Amniotic stem cell (primary cell): ENCODE measurements at places on chromosomes 7 and 10.

DNA sequence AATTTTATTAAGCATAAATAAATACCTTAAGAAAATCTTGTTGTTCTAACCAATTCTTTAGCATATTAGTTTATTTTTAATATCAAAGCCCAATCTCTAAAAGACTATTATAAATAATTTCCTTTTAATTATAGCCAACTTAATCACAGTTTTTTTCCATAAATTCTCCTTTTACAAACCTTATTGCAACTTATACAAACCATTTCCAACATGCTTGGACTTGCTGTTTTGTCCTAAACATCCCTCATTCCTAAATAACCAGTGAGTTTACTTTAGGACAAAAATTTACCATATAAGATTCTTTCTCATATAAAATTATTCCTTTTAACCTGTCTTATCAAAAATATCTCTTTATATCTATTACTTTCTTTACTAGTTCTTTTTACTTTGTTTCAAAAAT, 25.2 kb upstream of the LSM8 start:
- DNase-seq = no peak

GRCh38 chr7:42475082-42475481, 238.1 kb upstream of the GLI3 start:
- no peak for DNase-seq

DNA sequence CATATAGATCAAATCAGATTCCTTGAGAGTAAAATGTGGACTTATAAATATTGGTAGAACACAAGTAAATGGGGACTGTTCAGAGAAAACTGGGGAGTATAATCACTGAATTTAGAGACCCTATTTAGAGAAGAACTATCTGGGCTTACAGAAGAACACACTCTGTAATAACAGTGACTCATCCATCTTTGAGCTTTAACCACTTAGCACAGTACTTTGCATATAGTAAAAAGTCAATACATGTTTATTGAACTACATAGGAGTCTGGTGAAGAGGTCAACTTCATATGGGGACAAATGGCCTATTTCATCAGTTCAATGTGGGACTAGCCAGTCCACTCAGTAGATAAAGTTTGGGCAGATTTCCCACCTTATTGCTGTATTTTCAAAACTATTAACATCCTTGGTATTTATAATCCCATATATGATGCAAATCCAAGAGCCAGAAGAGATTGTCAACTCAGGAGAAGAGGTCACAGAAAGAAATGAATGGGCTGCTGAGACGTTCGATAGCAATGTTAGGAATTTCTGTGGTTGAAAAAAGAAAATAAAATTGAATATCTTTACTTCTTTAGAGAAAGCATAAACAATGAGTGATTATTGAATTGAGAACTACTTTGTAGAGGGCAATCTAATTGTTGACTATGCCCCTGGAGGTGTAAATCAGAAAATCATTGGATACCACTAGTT, 119.3 kb upstream of the CACNA2D1 start:
- DNase-seq = peak; percentile 10

GRCh38 chr7:132836746-132837145, 245.1 kb downstream of the CHCHD3 start:
- DNase-seq = no peak

GRCh38 chr7:73477376-73477775, 43.8 kb downstream of the FZD9 start:
- DNase-seq = no peak

DNA sequence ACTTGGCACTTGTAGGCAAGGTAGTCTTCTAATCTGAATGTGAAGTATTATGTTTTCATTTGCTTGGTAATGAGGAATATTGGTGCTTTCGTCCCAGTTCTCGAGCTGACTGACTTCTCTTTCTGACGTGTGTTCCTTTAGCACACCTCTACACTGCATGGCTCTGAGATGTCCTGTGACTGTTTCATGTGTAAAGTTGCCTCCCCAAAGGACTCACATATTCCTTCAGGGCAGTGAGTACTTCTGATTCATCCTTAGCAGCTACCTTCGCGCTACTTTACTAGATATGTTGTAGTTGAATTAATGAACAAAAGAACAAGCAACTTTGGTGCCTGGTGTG, 113.7 kb downstream of the EGFR start:
- DNase-seq = no peak

DNA sequence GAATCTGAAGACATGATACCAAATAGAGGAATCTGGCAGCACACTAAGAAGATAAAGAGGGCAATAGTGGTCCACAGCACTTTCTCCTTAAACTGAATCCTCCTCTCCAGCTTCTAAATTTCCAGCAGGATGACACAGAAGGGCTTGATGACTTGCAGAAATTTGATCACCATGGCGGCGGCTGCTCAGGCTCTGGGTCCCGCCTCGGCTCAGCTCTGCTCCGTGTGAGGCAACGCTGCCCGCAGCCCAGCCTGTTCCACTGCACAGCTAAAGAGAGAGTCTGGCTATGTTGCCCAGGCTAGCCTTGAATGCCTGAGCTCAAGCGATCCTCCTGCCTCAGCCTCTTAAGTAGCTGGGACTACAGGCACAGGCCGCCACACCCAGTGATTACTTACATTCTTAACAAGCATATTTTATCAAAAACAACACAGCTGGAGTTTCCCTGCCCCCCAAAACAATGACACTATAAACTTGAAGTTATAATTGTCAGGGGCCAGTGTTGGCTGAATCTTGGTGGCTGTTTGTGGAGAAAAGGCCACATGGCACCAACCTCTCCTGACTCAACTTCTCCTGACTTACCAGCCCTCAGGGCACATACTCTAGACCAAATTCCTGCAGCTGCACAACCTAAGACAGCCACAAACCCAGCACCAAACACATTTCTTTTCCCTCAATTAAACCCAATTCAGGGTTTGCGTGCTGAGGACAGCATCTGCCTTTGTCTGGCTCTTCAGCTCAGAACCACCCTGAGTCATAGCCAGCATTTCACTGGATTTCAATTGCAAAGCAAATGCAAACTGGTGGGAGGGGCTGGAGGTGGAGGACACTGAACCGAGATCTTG, 11.6 kb upstream of the TNPO3 start:
- peak; percentile 63 for DNase-seq

GRCh38 chr7:44121761-44122420, 1.5 kb downstream of the POLD2 start:
- no peak for DNase-seq

- DNase-seq = no peak
These were observed 70.6 kb downstream of the AP3M1 start for GRCh38 chr10:74079936-74080590.

DNA sequence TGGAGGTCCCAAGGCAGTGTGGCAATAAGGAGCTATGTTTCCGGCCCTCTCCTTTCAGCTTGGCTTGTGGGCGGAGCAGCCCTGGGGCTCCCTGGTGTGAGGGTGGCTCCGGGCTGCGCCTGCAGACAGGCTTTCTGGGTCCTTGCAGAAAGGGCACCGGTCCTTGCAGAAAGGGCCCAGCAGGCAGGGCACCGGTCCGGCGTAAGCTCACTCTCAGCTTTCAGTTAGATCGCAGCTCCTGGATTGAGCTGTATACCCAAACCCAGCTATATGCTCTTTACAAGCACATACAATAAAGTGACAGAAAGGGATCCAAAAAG, 293.8 kb upstream of the SHH start:
- DNase-seq = no peak

DNA sequence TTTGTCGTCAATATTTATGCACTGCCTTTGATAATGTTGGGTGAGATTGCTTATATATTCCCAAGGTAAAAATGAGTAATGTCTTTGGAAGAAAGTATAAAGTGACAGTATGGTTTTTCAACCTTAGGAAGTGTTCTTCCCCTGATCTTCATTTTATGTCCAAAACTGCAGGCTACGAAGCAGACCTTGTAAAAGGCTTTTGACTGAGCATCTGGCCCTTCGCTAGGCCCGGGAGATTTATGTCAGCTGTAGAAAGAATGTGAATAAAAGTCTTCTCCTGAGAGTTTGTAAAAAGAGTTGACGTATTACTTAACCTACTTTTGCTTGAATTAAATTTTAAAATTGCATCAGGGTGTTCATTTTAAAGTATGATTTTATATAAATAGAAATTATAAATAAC, 116.8 kb downstream of the CPED1 start:
- no peak for DNase-seq

DNA sequence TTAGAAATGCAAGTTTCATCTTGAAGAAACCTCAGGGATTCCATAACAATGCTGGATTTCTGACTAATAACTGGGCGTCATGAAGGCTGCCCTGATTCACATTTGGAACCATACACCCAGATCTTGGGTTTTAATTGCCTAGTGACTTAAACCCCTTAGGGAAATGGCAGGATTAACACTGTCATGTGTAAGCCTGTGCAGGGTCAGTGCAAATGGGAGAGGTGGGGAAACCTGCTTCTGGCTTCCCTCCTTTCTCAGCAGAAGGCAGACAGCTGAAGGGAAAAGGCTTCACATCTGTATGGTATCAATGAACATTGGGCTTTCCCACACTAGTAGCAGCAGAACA, 364.2 kb downstream of the ANKRD30A start:
- DNase-seq = no peak
